ENCODE measurements at places on chromosomes 12 and 14.

GRCh38 chr14:75711105-75711795 is 50.2 kb downstream of the TTLL5 start:
- peak; percentile 61 for DNase-seq

DNA sequence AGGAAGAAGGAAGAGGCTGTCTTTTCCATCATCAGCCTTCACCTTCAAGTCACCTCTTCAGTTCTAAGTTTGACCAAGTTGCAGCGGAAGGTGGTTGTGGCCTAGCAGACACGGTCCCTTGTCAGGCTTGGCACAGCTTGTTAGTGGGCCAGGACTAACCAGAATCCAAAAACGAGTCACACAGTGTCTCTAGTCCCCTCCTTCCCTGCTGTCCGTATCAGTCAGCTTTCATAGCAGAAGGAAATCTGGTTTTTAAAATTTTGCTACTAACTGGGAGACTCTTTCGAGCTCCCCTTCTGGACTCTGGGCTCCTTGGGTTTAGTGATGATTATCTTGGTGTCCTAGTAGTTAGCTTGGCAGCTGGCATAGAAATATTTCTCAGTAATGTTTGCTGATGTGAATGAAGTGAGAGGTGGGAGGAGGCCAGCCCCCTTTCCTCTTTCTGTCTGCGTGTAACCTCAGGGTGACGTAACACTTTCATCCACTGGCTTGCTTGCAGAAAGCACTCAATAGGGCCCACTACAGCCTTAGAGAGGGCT is 3.8 kb downstream of the ETV6 start:
- DNase-seq, result no peak

DNA sequence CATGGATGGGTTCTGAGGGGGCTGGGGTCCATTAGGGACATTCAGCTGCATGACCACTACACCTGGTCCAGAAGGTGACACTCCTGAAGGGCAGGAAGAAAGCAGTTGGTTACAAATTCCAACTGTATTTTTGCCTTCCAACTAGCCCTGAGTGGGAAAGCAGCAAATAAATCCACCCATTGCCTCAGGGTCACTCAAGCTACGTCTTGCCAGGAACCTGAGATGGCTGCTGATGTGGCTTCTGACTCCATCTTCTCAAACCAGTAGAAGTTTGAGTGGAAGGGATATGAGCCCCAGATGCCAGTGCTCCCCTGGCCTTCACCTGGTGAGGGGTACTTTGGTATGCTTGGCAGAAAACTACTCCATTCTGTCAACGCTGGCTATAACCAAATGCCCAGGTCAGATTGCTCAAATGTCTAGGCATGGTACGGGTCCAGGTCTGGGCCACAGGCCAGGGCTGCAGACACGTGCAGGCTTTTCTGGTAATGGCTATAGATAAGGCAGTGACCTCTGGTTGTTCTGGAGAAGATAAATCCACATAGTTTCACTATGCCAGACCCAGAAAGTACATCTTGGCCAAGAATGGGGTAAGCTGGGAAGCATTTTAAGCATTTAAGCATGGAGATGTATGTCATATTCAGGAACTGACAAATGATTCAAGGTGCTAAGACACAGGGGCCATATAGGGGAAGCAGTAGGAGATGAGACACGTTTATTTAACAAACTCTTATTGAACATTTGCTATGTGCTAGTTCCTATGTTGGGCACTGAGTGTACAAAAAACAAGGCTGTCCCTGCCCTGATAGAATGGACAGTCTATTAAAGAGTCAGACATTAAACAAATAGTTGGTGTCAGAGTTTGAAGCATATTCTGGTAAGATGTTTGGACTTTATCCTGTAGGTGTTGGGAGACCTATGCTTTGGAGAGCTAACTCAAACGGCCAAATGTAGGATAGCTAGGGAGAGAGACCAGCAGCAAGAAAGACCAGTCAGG is 8.3 kb upstream of the STAC3 start:
- no peak for DNase-seq

DNA sequence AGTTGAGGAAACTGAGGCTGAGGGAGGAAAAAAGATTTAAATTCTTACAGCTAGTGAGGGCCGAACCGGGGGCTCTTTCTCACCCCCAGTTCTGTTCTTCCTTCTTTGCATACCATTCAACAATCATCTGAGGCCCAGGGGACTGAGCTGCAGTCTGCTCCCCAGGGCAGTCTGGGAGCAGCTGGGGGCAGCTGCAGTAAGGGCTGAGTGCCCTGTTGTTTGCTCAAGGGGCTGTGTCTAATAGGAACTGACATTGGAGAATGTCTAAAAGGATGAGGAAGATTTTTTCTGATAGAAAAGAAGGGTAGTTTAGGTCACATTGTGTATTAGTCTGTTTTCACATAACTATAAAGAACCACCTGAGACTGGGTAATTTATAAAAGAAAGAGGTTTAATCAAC is 42.2 kb downstream of the SLC17A8 start:
- DNase-seq, result no peak

GRCh38 chr14:91232603-91233002 is 11.9 kb downstream of the GPR68 start:
- no peak for DNase-seq

All from GM23338 (cell line).